ENCODE measurements at places on chromosomes 13 and 19.

- peak overlapping the region; percentile 66 for H3K4me3 ChIP-seq
- H3K27me3 ChIP-seq = peaks cover 29% of the 10 kb centered on the region
- peaks cover 46% of the 10 kb centered on the region for H3K4me1 ChIP-seq
- DNase-seq = no peak
- H3K36me3 ChIP-seq = no peaks in the 10 kb centered on the region
Observed at GRCh38 chr19:38737921-38738737, 6.1 kb downstream of the CAPN12 start.

GRCh38 chr19:33895366-33895765 is 98.7 kb downstream of the KCTD15 start:
- no peak for DNase-seq
- H3K4me3 ChIP-seq = no peak overlapping the region
- no peaks in the 10 kb centered on the region for H3K4me1 ChIP-seq
- H3K36me3 ChIP-seq = peaks cover 12% of the 10 kb centered on the region

DNA sequence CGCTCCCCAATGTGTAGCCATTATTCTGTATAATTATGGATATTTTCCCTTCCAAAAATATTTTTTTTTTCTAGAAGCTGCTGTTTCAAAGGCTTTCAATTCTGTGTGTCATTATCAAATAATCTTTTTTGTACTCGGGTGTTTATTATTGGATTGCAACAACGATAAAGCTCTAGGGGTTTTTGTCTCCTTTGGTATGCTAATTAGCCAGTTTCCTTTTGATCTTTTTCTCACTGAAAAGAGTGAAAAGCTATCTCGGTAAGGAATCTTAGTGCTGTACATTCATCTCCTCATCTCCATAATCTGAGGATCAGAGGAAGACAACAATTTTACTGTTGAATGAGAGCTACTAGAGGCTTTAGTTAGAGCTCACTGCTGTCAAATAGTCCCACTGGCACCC is 136.6 kb downstream of the OLFM4 start:
- peaks cover 10% of the 10 kb centered on the region for H3K27me3 ChIP-seq
- no peak for DNase-seq
- H3K27ac ChIP-seq = no peak overlapping the region
- H3K36me3 ChIP-seq = no peaks in the 10 kb centered on the region
- no peaks in the 10 kb centered on the region for H3K4me1 ChIP-seq

- H3K27me3 ChIP-seq = no peaks in the 10 kb centered on the region
- no peak overlapping the region for H3K4me3 ChIP-seq
- H3K27ac ChIP-seq = no peak overlapping the region
- H3K4me1 ChIP-seq = no peaks in the 10 kb centered on the region
Observed at GRCh38 chr13:51902776-51903175, 41.0 kb downstream of the CCDC70 start.

DNA sequence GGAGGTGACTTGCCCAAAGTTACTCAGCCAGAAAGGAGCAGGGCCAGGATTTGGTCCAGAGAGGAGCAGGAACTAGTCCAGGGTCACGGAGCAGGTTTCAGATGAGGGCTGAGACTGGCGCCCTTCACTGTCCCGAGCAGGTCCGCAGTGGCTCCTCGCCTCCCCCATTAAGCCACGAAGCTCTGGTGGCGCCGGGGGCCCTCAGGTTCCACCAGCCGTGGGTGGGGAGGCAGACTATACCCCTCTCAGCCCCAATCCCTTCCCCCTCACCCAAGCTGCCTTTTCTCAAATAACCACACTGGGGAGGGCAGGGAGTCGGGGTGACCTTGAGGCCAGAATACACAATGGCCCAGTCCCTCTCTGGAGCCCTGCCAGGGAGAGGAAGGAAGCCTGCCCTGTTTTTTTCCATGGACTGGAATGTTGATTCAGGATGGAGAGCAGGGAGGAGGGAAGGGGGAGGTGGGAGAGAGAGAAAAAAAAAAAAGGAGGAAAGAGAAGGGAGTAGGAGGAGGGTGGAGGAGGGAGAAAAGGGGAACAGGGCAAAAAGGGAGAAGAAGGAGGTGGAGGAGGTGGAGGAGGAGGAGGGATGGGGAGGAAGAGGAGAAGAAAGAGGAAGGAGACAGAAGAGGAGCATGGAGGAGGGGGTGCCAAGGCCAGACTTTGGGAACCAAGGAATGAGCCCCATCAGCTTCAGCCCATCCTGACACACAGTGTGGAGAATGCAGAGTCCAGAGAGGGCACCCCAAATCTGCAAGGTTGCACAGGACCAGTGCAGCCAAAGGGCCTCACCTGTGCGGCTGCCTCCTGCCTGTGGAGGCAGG is 19.7 kb downstream of the CEACAM16 start:
- H3K4me1 ChIP-seq = peaks cover 7% of the 10 kb centered on the region
- no peak overlapping the region for H3K4me3 ChIP-seq
- H3K36me3 ChIP-seq = no peaks in the 10 kb centered on the region
- no peak for DNase-seq
- H3K27ac ChIP-seq = no peak overlapping the region

DNA sequence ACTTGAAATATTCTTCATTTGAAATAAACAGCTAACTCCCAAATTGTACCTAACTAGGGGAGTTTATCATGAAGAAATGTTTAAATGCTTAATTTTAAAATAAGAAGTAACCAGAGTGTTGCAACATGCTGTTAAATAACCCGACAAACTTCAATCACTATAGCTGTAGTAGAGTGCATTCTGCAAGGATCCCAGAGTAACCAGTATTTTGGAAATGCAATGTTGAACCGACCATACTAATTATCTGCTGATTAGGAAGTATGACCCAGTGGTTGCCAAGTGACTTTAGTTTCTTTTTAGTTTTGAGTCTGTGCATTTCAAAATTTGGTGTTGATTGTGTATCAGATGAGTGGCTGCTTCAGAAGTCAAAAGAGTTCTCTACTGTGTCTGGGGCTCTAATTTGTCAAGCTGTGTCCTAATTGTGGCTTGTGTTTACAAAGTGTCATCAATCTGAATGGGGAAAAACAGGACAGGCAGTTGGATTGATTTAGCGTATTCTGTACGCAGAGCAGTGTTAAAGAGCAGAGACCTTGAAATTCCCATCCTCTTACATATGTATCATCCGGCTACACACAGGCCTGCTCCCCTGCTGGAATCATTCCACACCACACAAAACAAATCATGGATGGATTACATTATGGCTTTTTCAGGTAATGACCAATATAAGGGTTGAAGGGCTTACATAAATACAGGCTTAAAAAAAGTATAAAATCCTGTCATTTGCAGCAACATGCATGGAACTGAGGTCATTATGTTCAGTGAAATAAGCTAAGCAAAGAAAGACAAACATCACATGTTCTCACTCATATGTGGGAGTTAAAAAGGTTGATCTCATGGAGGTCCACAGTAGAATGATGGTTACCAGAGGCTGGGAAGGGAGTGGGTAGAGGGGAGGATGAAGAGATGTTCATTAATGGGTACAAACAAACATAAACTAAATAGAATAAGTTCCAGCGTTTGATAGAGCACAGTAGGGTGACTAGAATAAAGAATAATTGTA is 351.5 kb downstream of the KLF12 start:
- peaks cover 19% of the 10 kb centered on the region for H3K4me1 ChIP-seq
- no peak overlapping the region for H3K4me3 ChIP-seq
- peaks cover 3% of the 10 kb centered on the region for H3K27me3 ChIP-seq
- DNase-seq = no peak
- peak overlapping the region; percentile 8 for H3K27ac ChIP-seq
- peaks cover 9% of the 10 kb centered on the region for H3K36me3 ChIP-seq

- H3K36me3 ChIP-seq = peaks cover 7% of the 10 kb centered on the region
- peak; percentile 54 for DNase-seq
- peaks cover 44% of the 10 kb centered on the region for H3K27me3 ChIP-seq
- H3K4me3 ChIP-seq = no peak overlapping the region
- no peak overlapping the region for H3K27ac ChIP-seq
- H3K4me1 ChIP-seq = peaks cover 27% of the 10 kb centered on the region
Observed at GRCh38 chr19:50325310-50326100, 3.7 kb downstream of the KCNC3 start.

- no peak overlapping the region for H3K4me3 ChIP-seq
- peaks cover 6% of the 10 kb centered on the region for H3K27me3 ChIP-seq
- H3K27ac ChIP-seq = no peak overlapping the region
Observed at GRCh38 chr13:95607366-95607765, 37.1 kb downstream of the DZIP1 start.

DNA sequence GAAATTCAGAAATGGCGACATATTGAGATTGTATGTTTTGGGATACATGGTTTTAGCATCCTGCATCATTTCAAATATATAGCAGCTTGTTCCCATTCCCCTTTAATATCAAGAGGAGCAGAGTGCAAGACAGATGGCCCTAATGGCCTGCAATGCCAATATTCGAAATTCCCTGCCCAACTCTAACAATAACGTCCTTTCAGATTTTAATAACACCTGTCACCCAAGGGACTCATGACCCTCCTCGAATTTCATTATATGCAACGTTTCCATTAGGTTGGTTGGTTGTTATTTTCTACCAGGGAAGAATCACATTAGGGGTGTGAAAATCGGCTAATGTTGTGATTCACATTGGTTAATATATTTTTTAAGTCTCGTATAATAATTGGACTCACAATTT is 170.0 kb downstream of the TNFSF13B start:
- H3K27me3 ChIP-seq = peaks cover 2% of the 10 kb centered on the region
- no peaks in the 10 kb centered on the region for H3K36me3 ChIP-seq
- no peak overlapping the region for H3K27ac ChIP-seq
- DNase-seq = no peak

- no peaks in the 10 kb centered on the region for H3K27me3 ChIP-seq
- H3K4me3 ChIP-seq = no peak overlapping the region
- no peak for DNase-seq
- H3K4me1 ChIP-seq = no peaks in the 10 kb centered on the region
- no peak overlapping the region for H3K27ac ChIP-seq
- no peaks in the 10 kb centered on the region for H3K36me3 ChIP-seq
Observed at GRCh38 chr19:42024622-42025111, 30.6 kb upstream of the ATP1A3 start.

DNA sequence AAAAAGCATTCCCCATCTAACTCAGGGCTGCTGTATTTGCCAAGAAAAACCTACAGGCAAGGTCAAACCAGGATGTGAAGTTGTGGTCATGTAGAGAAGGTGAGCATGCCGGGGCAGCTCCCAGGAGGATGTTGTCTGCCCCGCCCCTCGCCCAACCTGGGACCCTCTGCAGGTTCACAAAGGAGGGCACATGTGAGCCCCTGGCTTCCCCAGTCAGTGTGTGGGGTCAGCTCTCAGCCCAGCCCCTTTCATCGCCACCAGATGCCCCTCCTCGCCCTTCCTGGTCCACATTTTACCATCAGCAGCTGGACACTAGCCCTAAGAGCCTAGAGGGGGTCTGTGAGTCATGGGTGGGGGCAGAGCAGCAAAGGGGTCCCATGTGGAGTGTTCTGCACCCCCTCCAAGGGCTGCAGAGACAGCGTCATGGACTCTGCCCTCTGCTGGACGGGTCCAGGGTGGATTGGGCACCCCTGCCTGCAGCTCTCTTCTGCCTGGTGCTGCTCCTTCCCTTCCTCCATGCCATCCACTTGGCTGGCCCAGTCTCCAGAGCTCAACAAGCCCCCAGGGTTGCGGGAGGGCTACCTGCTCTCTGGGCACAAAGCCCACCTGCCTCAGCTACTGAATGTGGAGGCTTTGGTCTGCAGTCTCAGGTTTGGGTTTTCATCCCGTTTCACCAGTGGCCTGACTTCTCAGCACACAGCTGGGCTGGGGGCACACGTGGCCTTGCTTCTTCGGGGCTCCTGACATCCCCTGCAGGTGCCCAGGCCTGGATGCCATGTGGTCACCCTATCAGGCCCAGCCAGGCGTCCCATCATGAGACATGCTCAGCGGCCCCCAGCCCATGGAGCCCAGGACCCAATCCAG is 3.7 kb downstream of the PLEKHF1 start:
- peaks cover 23% of the 10 kb centered on the region for H3K27me3 ChIP-seq
- peak; percentile 32 for DNase-seq
- peak overlapping the region; percentile 100 for H3K27ac ChIP-seq
- H3K4me3 ChIP-seq = peak overlapping the region; percentile 97
- H3K4me1 ChIP-seq = peaks cover 84% of the 10 kb centered on the region
- H3K36me3 ChIP-seq = peaks cover 31% of the 10 kb centered on the region

DNA sequence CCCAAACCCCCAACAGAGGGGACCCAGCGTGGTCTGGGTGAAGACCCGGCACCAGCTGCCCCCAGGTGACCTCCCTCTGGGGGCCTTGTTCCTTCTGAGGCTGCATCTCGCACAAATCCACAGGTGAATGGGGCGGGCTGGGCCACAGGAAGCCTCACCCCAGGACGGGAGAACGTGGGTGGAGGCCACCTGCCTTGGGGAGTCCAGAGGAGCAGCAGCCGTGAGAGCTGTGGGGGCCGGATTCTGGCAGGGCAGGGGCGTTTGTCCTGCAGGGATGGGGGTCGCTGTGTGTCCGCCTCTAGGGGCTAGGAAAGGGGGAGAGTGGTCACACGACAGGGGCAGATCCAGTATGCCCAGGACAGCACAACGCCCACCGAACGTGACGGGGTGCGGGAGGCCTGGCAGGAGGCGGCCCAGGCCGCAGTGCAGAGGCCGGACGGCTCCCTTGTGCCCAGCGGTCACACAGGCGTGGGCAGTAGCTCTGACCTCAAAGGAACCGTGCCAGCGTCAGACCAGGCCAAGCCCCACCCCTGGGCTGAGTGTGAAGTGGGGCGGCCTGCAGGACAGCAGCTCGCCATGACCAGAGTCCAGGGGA is 6.7 kb downstream of the POLR2E start:
- peaks cover 13% of the 10 kb centered on the region for H3K27me3 ChIP-seq
- no peak for DNase-seq
- peaks cover 4% of the 10 kb centered on the region for H3K36me3 ChIP-seq
- peak overlapping the region; percentile 87 for H3K27ac ChIP-seq
- peaks cover 35% of the 10 kb centered on the region for H3K4me1 ChIP-seq

DNA sequence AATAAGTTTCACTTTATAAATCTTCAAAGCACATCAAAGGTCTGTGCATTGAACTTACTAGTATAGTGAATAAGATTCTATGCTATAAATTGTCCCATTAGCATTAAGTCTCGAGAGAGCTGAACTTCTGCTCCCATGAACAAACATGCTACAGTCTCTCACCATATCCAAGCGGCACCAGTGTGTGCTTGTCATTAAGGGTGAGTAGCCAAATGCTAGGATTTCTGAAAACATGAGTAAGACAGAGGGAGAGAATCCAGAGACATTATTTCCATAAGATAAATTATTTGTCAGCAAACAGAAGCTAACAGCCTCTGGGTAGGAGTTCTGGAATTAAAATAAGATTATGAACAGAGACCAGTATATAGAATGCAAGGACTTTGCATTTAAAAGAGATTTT is 2882.5 kb downstream of the PCDH9 start:
- H3K4me1 ChIP-seq = no peaks in the 10 kb centered on the region
- no peak overlapping the region for H3K4me3 ChIP-seq
- no peaks in the 10 kb centered on the region for H3K27me3 ChIP-seq
- H3K36me3 ChIP-seq = no peaks in the 10 kb centered on the region
- DNase-seq = no peak

DNA sequence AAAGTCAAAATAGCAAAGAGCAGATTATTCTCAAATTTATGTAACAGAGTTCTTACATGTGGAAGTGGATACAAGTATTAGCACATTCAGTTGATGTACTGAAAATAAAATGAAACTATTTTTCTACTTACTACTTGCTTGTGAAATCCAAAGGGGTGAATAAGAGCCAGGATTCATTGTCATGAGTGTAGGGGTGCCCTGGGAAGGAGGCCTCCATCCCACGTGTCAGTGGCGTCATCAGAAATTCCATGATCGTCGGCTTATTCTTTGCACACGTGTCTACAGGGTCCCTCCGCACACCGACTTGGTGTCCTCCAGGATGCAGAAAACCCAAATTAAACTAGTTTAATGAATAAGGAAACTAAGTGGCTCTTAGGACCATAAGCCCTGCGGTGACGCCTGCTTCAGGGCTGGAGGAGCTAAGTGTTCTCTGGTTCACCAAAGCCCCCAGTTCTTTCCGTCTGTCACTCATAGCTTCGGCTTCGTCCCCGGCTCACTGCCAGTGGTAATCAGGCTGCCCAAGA is 55.5 kb downstream of the IRS2 start:
- H3K4me3 ChIP-seq = no peak overlapping the region
- no peaks in the 10 kb centered on the region for H3K36me3 ChIP-seq
- DNase-seq = no peak

Measured in immature natural killer cell (primary cell).